ENCODE measurements at places on chromosomes 4 and X. TPM values are rescaled to one million over a fixed set of nuclear protein-coding genes. Genes with fewer than 3 reads are reported as not detected.

GRCh38 chr4:167380964-167381363 is 146.7 kb upstream of the SPOCK3 start:
- DNase-seq: no peak

DNA sequence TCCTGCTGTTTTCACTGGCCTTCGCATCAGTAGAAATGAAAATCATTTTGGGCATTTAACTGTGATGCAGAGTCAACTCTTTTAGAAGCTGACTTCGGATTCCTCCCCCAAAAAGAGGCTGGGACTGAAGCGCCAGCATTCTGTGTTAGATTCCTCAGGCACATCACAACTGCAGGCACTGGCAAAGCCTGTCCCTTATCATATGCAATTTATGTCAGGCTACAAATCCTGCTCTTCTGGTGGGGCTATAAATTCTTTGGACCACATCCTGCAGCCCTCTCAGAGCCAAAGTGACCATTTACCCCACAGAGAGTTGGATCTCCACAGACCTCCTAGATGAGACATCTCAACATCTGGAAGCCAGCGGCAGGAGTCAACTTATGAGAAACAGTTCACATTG is 138.4 kb downstream of the CBR4 start:
- DNase-seq: no peak

GRCh38 chr4:2930135-2930757 is 33.0 kb downstream of the NOP14 start:
- DNase-seq: no peak

GRCh38 chr4:151313306-151314009 is 11.9 kb downstream of the SH3D19 start:
- DNase-seq: no peak

GRCh38 chrX:29662759-29663503 is 552.4 kb upstream of the MAGEB2 start:
- peak; percentile 71 for DNase-seq

DNA sequence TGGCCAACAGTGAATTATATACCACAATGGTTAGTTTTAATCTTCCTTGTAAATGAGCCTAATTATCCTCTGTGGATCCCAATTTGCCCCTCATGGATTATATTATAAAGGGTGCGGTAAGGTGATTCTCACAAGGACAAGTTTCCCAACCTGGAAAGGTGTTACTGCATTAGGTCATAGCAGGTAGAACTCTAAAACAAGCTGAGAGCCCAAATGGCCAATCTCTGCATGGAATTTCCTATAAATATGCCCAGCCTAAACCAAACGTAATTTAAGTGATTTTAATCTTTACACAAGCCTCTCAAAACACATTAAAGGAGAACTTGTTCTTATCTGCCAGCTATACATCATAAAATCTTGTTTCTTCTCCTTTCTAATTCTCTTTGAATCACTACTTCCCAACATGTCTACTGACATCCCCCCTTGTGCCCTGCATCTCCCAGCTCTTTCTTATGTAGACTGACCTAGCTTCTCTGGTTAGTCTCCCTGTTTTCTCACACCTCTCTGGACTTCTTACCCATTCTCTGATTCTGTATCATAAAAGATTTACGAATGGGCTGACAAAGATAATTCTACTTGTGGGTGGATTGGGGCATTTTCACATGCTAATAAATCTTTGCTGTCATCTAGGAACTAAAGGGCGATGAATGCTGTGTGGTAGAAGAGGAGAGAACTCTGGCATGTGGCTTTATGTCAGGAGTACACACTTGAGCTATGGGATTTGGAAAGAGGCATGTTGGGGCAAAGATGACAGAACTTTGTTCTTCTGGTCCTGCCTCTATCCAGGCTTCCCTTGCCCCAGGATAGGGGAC is 94.3 kb upstream of the PGRMC2 start:
- no peak for DNase-seq

The POU4F2 gene
- polyA plus RNA-seq: not detected

The CDS1 gene
- 0.46 TPM for polyA plus RNA-seq

The MAP3K15 gene
- polyA plus RNA-seq: 2.4 TPM

The CDKL2 gene
- 0.88 TPM for polyA plus RNA-seq

GRCh38 chrX:10516781-10517322 is 103.5 kb downstream of the MID1 start:
- no peak for DNase-seq

DNA sequence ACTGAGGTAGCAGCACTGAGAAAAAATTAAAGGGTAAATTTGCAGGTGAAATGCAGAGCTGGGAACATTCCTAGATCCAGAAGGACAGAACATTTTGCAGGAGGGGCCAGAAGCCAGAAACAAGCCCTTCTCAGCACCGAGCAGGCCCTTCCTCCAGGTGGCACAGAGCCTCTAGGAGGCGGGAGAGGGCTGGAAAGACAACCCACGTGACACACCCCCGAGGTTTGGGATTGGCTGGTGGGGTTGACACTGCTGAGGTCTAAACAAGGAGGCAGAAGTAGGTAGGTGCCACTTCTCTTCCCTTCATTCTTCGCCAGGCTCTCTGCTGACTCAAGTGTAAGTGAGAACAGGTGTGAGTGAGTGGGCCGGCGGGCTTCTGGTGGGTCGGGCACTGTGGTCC is at the start of gene PAGE4:
Gene PAGE4, plus strand, starts transcription at position 288 of the 400 bp plus-strand sequence. CDS start 1,126 bp downstream, outside the sequence.
- DNase-seq: no peak

- DNase-seq: no peak
Measured at GRCh38 chrX:149799095-149799714, 17.5 kb downstream of the MAGEA9 start.

The CT55 gene
- not detected for polyA plus RNA-seq

DNA sequence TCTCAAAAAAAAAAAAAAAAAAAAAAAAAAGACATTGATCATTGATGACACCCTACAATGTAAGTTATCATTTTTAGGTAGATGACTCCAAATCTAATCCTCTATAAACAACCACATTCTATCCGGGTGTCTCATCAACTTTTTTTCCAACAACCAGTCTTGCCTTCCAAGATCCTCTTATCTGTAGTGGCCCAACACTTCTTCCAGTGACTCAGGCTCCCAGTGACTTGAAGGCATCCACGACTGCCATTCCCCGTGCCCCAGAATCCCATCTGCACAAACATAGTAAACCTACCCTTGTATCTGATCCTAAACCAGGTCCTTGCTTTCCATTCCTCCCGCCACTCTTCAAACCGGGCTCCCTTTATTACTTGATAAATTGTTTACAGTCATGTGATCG is 15.6 kb upstream of the TSPAN5 start:
- DNase-seq: no peak

The TMEM156 gene
- 10.4 TPM for polyA plus RNA-seq

GRCh38 chrX:7263330-7263729 is 115.4 kb upstream of the PUDP start:
- no peak for DNase-seq

- no peak for DNase-seq
Measured at GRCh38 chr4:75040703-75041102, 107.8 kb downstream of the PARM1 start.

The ZFP42 gene
- polyA plus RNA-seq: not detected

- DNase-seq: no peak
Measured at GRCh38 chrX:108347800-108348199, 90.4 kb downstream of the COL4A6 start.

The MAGEA9B gene
- not detected for polyA plus RNA-seq

The DIAPH2 gene
- polyA plus RNA-seq: 3.7 TPM

DNA sequence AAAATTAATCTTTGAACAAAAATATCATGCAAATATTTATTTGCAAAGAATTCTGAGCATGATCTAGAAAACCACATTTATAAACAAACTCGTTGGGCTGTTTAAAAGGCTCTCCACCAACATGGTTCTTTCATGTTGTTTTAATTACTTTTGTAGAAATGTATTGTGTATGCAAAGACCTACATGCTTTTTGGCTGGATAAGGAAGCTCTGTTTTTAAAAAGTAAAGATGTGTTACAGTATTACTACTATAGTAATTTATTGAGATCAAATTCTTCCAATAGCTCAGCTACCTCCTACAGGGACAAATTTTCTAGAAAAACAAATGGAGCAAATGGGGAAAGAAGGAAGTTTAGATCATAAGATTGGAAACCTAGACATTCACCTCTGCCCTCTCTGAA is 177.5 kb upstream of the TTC29 start:
- DNase-seq: no peak

GRCh38 chrX:68503836-68504636 is 5.2 kb downstream of the YIPF6 start:
- peak; percentile 59 for DNase-seq

DNA sequence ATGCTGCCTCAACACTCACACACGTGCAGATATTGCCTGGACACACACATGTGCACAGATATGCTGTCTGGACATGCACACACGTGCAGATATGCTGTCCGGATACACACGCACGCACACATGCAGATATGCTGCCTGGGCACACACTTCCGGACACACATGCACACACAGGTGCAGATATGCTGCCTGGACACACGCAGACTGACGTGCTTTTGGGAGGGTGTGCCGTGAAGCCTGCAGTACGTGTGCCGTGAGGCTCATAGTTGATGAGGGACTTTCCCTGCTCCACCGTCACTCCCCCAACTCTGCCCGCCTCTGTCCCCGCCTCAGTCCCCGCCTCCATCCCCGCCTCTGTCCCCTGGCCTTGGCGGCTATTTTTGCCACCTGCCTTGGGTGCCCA is 14.7 kb downstream of the FGFRL1 start:
- no peak for DNase-seq

The RNF128 gene
- polyA plus RNA-seq: 0.11 TPM

GRCh38 chr4:170750519-170750918 is 660.8 kb upstream of the AADAT start:
- DNase-seq: peak; percentile 1

GRCh38 chr4:184817494-184818215 is 8.1 kb downstream of the ACSL1 start:
- no peak for DNase-seq

DNA sequence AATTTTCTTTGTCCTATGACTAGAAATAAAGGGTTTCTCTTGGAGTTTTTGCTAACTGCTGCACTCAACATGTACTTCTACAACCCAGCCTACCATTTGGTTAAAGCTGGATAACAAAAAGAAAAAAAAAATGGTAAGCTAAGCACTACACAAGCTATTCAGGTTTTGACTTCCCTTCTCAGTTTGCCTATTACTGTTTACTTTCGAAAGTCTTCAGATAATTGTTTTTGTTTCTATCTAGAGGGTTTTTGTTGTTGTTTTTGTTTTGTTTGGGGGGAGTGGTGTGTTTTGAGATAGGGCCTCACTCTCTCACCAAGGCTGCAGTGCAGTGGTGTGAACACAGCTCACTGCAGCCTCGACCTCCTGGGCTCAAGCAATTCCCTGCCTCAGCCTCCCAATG is 46.6 kb downstream of the CLOCK start:
- no peak for DNase-seq

DNA sequence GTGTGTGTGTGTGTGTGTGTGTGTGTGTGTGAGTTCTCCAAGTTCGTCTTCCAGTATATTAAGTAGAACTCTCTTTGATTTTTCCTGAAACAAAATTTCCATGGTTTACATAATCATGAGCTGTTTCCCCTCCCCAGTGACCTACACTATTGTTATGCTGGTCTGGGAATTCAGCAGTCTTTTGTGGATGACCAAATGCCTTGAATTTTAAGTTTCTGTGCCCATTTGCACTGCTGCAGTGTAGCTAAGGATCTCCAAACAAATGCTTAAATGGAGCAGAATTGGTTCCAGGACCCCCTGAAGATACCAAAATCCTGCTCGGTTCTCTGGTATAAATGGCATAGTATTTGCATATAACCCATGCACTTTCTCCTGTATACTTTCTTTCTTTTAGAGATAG is 77.2 kb upstream of the SLC34A2 start:
- DNase-seq: no peak

DNA sequence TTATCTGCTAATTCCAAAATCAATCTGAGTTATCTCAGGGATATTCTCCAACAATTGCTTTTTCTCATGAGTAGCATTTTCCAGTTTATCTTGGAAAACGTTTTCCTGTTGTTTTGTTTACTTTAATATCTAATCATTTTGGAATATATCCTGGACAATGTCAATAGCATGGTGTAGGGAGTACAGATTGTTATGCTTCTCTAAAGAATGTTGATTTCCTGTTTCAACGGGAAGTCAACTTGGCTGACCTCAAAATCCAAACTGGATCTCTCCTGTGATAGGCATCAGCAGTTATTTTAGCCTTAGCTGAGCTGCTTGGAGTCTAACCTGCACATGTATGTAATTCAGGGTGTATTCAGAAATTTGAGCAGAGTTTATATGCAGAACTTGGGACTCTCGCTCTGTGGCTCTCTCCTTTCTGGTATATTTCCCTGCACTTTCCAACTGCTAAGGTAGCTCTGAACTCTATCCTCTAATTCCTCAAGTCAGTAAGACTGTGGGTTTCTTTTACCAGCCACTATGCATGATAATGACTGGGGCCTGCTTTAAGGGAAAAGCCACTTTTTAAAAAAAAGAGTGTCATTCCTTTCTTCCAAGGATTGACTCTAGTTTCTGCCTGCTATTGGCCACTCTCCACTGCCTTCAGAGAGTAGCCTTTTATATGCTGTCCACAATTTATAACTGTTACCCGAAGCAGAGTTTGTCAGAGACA is 7.7 kb downstream of the PRSS48 start:
- no peak for DNase-seq

- DNase-seq: no peak
Measured at GRCh38 chr4:157270552-157270951, 50.0 kb downstream of the GRIA2 start.

DNA sequence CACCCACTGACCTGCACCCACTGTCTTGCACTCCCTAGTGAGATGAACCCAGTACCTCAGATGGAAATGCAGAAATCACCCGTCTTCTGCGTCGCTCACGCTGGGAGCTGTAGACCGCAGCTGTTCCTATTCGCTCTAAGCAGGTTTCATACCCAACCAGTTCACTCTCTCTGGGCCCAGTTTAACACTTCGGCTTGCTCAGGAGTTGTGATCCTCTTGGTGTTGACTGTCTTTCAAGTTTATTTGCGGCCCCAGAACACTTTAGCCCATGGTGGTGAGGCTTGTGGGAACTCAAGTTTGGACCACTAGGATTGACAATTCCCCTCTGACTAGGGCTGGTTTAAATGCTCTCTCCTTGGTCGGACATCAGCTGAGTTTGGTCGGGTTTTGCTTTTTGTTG is 147.0 kb downstream of the DACH2 start:
- no peak for DNase-seq

The ZDHHC9 gene
- polyA plus RNA-seq: 18.8 TPM

- no peak for DNase-seq
Measured at GRCh38 chr4:99863804-99864203, 30.4 kb downstream of the LAMTOR3 start.

DNA sequence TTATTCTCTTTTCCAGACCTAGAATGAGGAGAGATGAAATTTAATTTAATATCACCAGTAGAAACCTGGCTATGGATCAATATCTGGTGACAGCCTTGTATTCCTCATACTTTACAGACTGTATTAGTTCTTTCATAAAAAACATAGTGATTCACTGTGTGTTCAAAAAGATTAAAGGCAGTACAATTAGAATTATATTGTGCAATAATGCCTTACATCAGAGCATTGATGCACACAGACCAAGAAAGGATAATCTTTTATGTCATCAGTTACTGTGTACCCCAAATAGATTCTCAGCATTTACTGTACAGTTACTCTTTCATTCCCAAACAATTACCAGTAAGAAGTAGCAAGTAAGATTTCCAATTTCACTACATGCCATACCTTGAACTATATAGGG is 260.5 kb upstream of the ANXA10 start:
- DNase-seq: no peak

- no peak for DNase-seq
Measured at GRCh38 chr4:101763576-101763975, 27.0 kb upstream of the BANK1 start.

GRCh38 chr4:142940425-142941330 is 94.6 kb upstream of the INPP4B start:
- no peak for DNase-seq
